ENCODE measurements at places on chromosomes 13 and 19.

DNA sequence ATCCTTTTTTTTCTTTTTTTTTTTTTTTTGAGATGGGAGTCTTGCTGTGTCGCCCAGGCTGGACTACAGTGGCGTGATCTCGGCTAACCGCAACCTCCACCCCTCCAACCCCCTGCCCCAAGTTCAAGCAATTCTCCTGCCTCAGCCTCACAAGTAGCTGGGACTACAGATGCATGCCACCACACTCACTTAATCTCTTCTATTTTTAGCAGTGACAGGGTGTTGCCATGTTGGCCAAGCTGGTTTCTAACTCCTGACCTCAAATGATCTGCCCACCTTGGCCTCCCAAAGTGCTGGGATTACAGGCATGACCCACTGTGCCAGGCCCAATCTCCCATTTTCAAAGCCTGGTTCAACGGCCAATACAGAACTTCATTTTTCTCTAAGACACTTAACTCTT, 9.1 kb downstream of the FOXO1 start:
- no peak for DNase-seq

DNA sequence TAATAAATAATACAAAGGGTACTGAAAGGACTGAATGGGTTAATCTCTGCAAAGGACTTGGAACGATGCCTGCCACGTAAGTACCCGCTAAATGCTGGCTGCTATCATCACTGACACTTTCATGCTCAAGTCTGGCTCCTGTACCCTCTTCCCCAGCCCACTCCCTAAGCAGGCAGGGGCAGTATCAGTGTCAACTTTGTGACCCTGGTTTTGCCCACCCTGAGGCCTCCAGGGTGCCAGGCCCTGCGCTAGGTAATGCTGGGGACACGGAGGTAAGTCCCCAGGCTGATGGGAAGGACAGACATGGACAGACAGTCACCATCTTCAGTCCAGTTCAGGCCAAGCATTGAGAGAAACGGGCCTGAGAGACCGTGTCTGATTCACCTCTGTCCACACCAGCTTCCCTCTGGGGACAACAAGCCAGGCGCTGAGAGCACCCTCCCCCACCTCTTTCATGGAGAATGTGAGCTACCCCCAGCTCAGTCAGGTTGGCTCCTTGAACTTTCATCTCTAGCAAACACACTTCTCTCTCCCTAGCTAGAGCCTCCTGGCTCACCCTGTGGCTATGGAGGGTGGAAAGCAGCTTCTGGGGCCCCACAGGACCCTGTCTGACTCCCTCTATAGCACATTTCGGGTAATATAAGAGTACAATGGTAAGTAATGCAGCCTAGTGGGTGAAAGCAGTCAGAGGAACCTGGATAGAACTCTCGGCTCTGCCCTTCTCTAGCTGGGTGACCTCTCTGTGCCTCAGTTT, 800 bp downstream of the ETFB start:
- no peak for DNase-seq

DNA sequence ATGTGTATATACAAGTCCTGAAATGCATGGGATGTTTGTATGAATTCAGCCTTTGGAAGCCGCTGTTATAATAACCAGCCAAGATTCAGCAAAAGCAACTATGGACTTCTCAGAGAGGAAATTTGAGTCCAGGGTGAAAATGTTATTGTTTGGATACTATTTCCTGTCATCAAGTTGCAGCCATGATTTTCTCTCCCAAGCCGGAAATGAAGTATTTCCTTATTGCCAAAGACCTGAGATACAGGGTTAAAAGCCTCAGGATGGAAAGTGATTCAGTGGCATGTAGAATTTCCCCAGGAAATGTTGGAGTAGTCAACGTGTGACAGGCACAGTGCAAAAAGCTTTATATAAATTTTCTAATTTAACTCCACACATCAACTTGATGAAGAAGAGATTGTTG, 133.9 kb downstream of the IRS2 start:
- DNase-seq = peak; percentile 58

DNA sequence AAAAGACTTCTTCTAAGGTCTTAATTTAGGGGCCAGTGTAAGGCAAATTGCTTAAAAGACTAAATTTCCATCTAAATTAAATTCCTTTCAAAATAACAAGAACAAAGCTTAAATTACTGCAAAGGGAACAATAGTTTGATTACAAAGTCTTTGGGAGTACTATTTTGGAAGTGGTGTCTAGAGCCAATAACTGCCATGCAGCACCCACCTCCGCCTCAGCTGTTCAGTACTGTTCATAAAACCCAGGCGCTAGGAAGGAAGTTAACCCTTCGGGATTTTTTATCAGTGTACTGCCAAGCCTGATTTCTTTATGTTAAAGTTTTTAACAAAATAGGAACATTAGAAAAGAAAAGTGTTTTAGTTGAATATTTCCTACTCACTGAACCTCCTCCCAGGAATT, 210.1 kb downstream of the LIG4 start:
- no peak for DNase-seq

- DNase-seq = no peak
Observed at GRCh38 chr13:92574499-92574898, 652.1 kb upstream of the GPC6 start.

GRCh38 chr13:48693998-48694397, 40.3 kb downstream of the CYSLTR2 start:
- DNase-seq = no peak

DNA sequence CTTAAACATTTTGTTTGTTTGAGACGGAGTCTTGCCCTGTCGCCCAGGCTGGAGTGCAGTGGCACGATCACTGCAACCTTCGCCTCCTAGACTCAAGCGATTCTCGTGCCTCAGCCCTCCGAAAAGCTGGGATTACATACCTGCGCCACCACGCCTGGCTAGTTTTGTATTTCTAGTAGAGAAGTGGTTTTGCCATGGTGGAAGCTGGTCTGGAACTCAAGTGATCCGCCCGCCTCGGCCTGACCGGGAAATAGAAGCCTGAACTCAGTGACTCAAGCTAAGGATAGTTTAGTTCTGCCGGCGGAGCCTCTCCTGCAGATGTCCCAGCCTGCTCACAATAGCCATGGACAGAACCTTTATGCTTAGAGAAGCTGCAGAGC, 53.0 kb upstream of the ZNF254 start:
- peak; percentile 43 for DNase-seq

DNA sequence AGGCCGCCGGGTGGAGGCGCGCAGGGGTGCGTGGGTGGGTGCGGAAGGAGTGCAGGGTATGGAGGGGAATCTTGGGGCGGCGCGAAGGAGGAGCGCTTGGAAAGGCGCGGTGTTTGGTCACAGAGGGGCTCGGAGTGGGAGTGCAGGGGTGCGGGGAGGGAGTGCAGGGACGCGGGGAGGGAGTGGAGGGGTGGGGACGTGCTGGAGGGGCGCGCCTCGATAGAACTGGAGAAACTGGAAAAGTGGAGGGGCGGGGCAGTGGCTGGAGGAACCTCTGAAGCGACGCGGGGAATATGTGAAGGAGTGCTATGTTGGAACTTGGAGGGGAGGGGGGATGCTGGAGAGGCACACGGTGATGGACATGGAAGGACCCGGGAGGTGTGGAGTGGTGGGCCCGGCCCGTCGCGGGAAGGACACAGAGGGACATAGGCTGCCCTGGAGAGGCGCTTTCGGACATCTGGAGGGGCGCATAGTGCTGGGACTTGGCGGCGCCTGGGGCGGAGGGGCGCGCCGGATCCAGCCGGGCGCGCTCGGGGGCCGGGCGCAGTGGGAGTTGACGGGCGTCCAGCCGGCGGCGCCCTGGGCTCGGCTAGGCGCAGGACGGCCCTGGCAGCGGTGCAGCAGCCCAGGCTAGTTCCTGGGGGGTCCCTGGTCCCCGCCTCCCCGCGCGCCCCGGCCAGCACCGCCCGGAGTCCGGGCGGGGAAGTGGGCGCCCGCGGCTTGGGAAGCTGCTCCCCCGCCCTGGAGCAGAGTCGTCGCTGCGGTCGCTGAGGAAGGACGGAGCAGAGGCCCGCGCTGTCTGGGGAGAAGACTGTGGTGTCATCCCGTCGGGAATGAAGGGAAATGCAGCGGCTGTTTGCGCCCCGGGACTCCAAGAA, 20.8 kb upstream of the SGCG start:
- no peak for DNase-seq

GRCh38 chr19:46407856-46408663, 5.3 kb downstream of the CCDC8 start:
- DNase-seq = no peak

- DNase-seq = peak; percentile 10
Observed at GRCh38 chr13:98722958-98723357, 29.5 kb downstream of the SLC15A1 start.

DNA sequence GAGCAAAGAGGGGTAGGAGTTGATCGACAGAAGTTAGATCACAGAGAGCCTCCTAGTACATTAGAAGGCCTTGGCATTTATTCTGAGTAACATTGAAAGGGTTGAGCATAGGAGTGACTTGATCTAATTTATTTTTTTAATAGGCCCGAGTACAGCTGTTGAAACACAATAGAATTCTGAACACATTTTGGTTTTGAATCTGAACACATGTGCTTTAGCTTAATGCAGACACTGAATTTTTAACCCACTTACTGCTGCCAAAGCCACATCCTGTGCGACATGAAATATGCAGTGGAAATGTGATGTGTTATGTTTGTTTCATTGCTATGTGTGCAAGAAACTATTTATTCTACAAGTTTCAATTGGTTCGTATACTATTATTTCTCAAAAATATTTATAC, 1505.9 kb downstream of the PCDH9 start:
- DNase-seq = no peak

DNA sequence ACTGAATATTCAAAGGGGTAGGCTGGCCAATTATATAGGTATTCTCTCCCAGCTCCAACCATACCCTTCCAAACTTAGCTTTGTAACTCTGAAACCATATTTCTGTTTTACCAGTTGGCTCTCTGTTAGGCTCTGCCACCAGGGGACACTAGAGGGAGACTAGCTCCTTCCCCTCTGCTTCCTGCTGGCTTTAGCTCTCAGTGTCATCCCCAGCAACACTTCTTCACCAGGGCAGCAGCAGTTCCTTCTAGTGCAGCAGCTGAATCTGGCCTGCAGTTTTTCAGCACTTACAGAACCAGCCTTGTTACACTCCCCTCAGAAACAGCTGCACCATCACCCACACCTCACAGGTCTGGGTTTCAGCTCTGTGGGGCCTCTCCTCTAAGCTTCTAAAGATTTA, 51.0 kb upstream of the DOCK9 start:
- DNase-seq = peak; percentile 17

- DNase-seq = no peak
Observed at GRCh38 chr19:10353793-10354391, 14.5 kb upstream of the ICAM3 start.

DNA sequence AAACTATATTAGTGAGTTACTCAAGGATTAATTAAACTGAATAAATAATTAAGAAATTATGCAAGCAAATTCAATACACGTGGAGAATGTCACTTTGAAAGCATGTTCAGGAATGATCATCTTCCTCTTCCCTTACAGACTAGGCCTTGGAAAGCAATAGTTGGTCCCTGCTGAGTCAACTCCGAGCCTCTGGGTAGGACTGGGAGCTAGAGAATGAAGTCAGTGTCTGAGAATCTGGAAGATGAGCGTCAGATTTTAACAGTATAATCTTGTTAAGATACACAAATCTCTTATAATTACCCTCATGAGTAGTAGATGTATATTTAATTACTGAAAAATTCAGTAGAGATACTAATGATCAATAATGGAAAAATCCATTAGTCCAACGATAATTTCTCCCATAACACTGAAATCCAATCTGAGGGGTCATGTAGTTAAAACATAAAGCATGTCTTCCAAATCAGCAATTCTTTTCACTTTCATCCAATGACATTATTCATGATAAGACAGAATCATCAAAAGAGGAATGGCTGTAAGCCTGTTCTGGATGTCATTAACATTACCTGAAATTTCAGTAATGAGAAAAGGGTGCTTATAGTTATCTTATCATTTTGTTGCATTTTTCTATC, 423.0 kb downstream of the DCT start:
- no peak for DNase-seq

DNA sequence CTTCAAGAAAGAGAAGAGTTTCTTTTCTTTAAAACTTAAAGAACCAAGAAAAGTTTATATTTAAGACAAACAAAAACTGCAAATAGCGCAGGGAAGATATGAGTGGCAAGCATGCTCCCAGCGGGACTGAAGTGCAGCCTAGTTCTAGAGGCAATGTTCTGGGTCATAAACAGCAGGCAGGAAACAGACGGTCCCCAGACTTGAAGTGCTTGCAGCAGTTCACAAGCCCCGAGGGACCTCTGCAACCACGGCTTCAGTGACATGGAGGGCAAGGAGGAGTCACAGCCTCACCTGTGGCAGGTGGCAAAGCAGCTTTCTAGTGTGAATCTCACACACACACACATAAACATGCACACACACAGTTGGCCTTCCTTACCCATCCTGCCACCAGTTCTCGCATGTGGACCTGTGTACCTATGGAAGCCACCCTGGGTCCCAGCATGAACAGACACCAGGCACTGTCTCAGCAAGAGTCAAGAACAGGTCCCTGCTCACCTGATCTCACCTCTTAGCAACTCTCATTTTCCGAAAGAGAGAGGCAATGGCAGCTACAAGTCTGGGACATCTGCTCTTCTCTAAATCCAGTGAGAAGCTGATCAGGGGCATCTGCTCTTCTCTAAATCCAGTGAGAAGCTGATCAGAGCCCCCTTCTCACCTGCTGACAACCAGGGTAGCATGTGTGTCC, 162.0 kb downstream of the EFNB2 start:
- DNase-seq = no peak

DNA sequence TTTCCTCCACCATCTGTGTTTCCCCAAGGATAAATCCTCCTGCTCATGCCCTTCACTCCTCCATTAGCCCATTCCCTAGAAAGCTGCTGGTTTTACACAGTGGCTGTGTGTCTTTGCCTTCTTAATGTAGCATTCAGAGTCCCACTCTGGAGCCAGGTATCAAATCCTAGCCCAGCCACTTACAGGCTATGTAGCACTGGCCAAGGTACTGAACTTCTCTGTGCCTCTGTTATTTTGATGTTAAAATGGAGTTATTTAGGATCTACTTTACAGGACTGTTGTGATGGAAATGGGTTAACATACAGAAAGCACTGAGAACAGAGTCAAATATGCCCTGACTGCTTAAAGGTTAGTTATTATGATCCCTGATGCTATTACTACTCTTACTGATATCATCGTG, 1.5 kb upstream of the ZSCAN4 start:
- DNase-seq = no peak

GRCh38 chr13:112576191-112576590, 11.8 kb downstream of the TUBGCP3 start:
- no peak for DNase-seq

DNA sequence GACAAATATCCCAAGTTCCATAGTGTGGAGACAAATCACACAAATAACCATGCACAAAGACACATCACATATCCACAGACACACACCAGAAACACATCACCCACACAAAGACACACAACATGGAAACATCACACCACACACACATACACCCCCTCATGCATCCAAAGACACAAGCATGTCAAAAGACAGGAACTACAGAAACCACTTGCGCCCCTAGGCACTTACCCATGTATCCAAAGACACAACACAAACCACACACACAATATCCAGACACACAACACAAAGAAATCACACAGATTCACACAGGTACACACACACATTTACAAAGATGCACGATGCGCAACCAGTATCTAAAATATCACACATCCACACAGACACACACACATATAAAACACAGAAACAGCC, 901 bp downstream of the DPF1 start:
- DNase-seq = no peak
